ENCODE measurements at places on chromosomes 3 and 15. TPM values are rescaled to one million over a fixed set of nuclear protein-coding genes. Genes with fewer than 3 reads are reported as not detected.

Gene GRAMD1C
- total RNA-seq: 8.2 TPM

Gene P2RY1
- 9.1 TPM for total RNA-seq

Gene CPLX3
- total RNA-seq: not detected

Gene IMPG2
- 0.29 TPM for total RNA-seq

Gene FSD2
- total RNA-seq: 0.09 TPM

Gene CEMIP
- total RNA-seq: 1.6 TPM

Gene NBEAL2
- 150 TPM for total RNA-seq

Gene KCNMB2
- total RNA-seq: 4.4 TPM

Gene NDN
- 61.9 TPM for total RNA-seq

Gene CHST2
- total RNA-seq: 5.8 TPM

Gene SCN11A
- 0.09 TPM for total RNA-seq

- DNase-seq: no peak
Measured at GRCh38 chr3:89859757-89860156, 752.3 kb downstream of the EPHA3 start.

GRCh38 chr15:75720297-75720696, 7.6 kb upstream of the CSPG4 start:
- no peak for DNase-seq

DNA sequence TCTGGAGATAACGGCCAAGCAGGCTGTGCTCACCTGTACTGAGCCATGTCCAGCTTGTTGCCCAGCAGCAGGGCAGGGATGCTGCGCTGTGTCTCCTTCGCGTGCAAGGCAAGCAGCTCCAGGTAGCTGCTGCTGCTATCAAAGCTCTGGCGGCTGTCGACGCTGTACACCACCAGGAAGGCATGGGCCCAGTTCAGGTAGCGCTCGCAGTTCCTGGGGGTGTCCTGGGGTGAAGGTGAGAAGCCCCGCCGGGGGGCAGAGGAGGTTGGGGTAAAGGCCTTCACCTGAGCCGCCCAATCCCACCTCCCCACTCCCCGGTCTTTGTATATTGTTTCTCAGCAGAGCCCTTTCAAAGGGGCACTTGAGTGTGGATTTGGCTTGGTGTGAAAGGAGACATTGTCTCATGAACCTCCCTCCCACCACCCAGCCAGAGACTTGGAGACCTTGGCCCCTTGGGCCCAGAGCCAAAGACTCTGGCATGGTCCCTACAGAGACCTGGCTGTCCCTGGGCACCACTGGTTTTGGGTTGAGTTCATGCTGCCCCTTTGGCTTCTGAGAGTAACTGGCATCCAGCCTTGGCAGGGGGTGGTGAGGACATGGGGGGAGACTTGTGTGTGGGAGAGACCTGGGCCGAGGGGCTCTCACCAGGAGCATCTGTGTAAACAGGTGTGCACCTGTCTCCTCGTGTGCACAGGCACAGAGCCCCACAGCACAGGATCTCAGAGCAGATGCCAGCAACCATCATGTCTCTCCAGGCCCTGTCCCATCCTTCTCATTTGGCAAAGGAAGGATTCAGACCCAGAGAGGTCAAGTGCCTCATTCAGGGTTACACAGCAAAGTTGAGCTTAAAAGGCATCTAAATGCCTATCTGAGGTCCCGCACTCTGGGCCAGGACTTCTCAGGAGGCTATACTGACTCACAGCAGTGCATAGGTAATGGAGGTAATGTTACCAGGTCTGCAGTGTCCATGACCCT, 9.1 kb downstream of the RASL12 start:
- no peak for DNase-seq

GRCh38 chr3:33467786-33468185, 27.6 kb upstream of the UBP1 start:
- no peak for DNase-seq

DNA sequence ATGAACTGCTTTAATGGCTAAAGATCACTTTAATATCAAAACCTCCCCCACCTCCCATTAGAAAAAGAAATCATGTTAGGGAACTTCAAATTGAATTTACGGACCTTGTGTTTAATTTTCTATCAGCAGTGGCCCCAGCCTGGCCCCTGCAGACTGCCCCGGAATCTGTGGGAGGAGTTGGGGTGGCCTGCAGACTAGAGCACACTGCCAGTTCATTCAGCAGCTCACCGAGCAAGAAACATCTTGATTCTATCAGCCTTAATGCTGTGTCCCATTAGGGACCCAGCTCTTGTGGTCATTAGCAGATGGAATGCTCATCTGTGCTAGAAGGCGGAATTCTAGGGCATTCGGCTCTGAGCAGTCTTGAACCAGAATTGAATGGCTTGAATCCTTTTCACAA, 54.2 kb downstream of the FLNB start:
- DNase-seq: no peak

GRCh38 chr3:153159771-153160397, 2.1 kb upstream of the RAP2B start:
- DNase-seq: no peak

GRCh38 chr15:91183596-91183995, 83.5 kb downstream of the SV2B start:
- DNase-seq: no peak

- no peak for DNase-seq
Measured at GRCh38 chr3:120064641-120065040, 29.6 kb downstream of the GSK3B start.

DNA sequence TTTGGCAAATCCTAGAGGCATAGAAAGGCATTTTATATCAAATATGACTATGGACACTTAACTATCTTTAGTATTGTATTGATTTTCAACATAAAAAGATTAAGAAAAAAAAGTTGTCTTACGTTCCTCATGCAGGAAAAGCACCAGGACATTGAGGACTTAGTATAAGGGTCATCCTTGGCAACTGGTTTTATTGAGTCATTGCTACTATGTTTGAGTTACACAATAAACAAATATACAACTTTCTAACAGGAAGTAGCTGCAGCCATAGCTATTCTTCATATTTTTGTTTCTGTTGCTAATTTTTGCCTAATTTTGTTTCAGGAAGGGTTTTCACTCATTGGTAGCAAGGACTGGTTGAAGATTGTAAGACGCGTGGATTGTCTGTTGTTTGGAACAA, 93.0 kb downstream of the NPTN start:
- DNase-seq: no peak

DNA sequence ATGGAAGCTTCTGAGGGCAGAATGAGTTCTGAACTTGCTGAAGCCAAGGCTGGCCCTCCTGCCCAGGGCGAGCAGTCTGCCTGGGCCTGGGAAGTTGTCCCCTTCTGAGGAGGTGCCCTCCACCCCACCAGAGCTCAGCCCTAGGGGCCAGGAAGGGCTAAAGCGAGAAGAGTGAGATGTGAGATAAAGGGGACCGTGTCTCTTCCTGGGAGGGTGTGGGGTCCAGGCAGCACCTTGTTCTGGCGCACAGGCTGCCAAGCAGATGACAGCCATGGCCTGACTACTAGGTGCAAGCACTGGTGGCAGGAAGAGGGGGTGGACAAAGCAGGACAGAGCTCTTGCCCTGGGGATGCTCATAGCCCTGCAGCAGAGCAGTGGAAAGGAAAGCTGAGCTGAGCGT, 3.7 kb downstream of the PAK6 start:
- DNase-seq: no peak

GRCh38 chr3:154111365-154111935, 9.7 kb upstream of the ARHGEF26 start:
- DNase-seq: no peak

DNA sequence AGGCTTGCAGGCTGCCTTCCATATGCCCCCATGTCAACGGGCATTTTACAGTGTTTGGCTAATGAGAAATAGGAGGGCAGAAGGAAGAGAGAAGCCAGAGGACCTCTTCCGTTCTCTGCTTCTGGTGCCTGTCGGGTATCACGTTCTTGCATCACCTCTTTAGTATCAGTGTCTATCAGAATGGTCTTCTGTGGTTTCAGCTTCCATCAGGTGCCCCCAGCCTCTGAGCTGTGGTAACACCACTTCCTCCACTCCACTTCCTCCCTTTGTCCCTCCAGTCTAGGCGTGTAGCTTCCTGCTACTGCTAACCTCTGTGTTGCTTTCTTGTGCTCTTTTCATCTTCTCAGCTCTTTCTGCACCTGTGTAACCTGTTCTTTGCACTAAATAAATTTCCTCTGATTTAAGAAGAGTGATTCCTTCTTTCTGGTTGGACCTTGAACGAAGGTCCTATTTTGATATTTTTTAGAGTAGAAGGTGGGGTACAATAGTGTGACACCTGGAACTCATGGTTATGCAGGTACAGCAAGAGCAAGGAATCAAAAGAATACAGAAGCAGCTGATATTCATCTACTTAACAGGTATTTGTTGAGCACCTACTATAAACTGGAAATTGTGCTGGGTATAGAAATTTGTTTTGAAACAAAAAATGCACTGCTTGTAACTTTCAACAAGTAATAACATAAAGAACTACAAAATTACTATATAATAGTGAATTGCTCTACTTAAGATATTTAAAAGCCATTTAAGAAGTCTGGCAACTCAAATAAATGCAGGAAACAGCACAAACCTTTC, 27.4 kb upstream of the FOXB1 start:
- no peak for DNase-seq

DNA sequence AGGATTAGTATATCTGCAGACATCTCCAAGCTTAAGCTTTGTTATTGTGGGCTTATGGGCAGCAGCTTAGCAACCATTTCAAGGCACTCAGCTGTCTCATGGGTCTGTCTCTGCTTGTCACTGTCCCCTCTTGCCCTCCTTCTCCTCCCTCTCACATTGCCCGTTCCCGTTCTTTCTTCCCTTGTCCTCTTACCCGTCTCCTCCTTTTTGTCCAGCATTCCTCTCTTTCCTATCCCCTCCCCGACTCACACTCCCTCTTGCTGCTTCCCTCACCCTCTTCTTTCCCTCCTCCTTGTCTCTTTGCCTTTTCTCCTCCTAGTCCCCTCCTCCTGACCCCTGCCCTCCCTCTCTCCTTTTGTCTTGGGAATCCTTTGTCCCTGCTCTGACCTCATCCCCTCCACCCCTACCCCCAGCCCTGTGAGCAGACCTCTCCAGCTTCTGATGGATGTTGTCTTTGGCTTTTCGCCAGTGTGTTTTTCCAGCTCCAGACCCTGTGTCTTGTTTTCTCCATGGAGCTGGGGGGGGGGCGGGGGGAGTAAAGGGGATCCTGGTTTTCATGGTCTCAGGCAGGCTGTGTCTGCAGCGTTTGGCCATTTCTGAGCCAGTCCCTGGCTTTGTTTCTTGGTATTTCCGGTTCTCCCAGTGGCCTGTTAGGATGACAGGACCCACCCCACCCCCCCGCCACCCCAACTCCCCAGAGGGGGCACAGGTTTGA, 47.9 kb upstream of the TRAK1 start:
- no peak for DNase-seq

- DNase-seq: no peak
Measured at GRCh38 chr3:141802316-141803077, 39.3 kb downstream of the GRK7 start.

- no peak for DNase-seq
Measured at GRCh38 chr3:132709761-132710160, 12.4 kb downstream of the NPHP3 start.

- DNase-seq: no peak
Measured at GRCh38 chr3:194736277-194736895, 50.7 kb downstream of the FAM43A start.

GRCh38 chr3:68973639-68974038, 39.8 kb downstream of the EOGT start:
- DNase-seq: no peak

GRCh38 chr15:91624353-91624968, 229.0 kb upstream of the SLCO3A1 start:
- DNase-seq: no peak

DNA sequence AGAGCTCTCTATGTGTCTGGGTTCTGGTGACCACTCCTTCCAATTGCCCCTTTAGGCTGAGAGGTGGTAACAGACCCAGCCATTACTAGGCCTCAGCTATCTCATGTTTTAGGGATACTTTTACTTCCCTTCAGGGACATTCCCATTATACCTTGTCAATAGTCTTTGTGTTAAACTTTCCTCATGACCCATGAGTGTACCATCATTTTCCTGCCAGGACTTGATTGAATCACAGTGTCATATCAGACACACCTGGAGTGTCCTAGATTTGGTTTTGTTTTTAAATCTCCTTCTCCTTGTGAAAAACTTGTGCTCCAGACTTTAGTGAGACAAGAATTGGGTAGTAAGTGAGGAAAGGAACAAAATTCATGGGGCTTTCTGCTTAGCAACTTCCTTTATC, 136.6 kb downstream of the KCNAB1 start:
- DNase-seq: no peak

DNA sequence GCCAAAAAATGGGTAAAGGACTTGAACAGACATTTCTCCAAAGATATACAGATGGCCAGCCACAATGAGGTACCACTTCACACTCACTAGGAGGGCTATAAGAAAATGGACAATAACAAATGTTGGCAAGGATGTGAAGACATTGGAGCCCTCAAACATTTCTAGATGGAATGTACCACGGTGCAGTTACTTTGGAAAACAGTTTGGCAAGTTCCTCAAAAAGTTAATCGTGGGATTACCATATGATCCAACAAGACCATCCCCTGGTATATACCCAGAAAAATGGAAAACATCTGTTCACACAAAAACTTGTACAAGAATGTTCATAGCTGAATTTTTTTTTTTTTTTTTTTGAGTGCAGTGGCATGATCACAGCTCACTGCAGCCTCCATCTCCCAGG, 15.9 kb upstream of the HRH1 start:
- no peak for DNase-seq

GRCh38 chr3:133834621-133835417, 29.2 kb downstream of the SRPRB start:
- no peak for DNase-seq

GRCh38 chr3:60886518-60886917, 364.7 kb downstream of the FHIT start:
- DNase-seq: no peak

DNA sequence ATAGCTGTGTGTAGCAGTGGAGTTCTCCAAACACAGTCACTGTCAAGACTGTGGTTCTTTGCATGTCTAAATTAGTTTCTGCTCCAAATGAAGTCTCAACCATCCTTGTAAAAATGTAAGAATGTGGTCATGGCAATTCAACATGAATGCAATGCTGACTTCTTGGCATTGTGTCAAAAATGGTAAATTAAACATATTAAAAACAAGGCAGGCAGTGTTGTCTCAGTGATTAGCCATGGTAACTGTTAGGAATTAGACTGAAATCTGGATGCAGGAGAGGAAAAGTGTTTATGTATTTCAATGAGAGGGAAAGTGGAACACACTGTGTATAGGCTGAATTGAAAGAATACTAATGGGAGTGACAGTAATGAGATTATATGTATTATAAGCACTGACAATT, 597.2 kb downstream of the EDEM1 start:
- no peak for DNase-seq

DNA sequence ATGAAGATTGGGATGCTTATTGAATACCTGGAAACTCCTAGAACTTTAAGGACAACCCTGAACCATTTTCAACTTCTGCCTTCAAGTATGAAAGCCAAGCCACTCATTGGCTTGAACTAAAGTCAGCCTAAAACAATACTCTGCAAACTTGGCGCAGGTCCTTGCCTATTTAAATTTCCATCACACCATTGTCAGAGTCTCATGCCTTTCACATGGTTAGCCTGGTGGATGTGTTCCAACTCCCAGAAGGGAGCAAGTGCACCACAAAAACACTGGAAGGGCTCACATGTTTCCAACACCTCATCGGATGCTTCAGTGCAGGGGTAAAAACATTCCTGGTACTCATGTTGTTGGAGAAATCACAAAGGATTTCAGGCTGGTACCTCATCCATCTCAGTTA, 511.6 kb upstream of the MDFIC2 start:
- no peak for DNase-seq
